ENCODE measurements at places on chromosomes 2 and 18.

DNA sequence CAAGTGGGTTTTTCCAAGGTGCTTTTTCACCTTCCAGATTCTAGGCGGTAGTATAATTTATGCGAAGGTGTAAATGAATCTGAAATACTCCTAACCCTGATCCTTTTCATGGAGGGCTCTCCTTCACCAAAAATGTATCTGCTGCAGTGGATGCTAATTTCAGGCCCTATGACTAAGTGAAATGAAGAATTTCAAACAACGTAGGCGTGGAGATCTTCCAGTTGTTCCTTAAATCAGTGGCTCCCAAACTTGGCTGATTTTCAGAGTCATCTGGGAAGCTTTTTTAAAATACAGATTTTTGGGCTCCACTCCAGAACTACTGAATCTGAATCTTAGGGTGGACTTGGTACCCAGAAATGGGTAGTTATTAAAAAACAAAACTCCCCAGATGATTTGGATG is 5.5 kb downstream of the GCKR start:
- DNase-seq, result no peak

DNA sequence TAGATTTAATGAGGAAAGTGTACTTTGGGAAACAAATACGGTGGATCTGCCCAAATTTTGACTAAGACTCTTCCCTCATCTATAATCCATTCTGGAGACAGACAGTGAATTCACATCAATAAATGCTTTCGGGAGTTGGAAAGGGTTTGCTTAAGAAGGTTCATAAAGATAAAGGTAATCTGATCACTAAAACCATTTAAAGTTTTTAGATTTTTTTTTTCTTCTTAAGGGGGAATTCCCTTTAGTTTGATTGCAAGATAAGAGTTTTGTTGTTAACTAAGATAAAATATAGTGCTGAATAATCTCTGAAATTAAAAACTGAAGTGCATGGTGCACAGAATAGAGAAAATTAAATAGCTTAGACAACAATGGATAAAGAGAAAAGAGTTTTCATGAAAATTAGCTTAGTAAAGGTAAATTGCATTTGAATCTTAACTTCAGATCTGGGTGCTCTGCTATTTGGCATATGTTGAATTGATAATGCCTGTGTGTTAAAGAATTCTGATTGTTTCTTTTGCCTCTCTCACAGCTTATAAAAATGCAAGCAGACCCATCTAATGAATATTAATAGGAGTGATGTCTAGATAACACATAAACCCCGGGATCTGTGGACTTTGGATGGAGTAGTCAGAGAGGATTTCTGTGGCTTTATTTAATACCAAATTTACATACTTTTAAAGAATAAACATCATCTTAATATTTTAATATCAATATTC is 100.8 kb downstream of the MEIS1 start:
- no peak for DNase-seq

DNA sequence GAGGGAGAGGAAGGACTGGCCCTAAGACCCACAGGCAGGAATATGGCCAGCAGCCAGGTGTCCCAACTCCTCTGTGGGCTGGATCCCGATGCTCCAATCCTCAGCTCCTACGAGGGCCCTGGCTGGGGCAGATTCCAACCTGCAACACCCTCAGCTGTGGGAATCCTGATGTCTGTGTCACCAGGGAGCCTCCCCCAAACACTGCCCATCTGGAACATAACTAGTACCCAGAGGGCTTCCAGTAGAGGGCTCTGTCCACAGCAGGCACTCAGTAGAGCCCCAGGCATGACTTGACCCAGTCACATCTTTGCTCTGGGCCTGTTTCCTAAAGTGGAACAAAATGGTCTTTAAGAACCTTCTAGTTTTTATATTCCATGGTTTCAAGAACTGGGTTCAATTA is 20.6 kb upstream of the LOXHD1 start:
- no peak for DNase-seq

DNA sequence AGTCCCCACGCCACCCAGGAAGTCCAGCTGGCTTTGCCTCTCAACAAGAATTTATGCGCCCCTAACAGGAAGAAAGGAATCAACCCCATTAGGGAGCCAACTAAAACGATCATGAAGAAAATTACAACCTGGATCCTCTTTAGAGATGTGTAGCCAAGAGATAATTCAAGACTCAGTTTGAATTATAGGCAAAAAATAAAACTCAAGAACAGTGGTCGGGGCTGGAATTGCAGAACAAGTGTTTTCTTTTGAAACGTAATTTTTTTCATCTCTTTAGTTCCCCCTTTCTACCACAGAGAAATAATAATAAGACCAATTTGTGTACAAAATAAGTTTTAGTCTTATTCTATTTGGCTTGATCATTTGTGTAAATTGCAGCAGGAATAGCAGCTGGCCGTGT is 22.4 kb downstream of the PDCD1 start:
- no peak for DNase-seq

- peak; percentile 86 for DNase-seq
Observed at GRCh38 chr2:86195055-86195807, at the start of gene IMMT. IMMT (minus strand) TSS chr2:86195462; CDS start chr2:86195382, 80 bp downstream.

- DNase-seq, result no peak
Observed at GRCh38 chr2:25528173-25528572, 145.2 kb downstream of the DTNB start.

- no peak for DNase-seq
Observed at GRCh38 chr18:44060197-44060596, 620.5 kb upstream of the SETBP1 start.

GRCh38 chr2:147860009-147860408 is 15.2 kb downstream of the ACVR2A start:
- DNase-seq, result no peak

- DNase-seq, result no peak
Observed at GRCh38 chr2:30254685-30255001, 23.3 kb downstream of the LBH start.

DNA sequence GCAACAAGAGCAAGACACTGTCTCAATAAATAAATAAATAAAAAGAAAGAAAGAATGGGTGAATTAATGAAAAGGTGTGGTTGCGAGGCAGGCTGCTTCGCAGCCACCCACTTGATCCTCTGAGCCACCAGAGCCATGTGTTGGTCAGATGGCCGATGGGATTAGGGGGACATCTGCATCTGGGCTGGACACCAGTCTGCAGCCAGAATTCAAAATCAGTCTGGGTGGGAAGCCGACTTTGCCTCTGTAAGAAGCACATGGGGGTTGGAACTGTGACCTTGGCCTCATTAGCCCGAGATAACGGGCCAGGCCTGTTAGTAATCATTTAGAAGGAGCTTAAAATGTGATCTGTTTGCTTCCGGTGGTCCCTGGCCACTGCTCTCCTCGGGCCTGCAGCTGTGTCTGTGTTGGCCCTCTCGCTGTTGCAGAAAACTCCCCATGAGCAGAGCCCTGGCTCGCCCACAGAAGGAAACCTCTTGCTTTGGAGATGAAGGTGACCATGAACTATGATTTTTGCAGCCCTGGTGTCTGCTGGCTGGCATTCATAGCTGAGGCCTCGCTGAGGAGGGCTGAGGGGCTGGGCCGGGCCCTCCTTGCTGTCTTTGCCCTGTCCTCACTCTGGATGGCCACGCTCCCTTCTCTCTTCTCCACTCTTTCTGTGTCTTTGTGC is 94.4 kb downstream of the DYSF start:
- no peak for DNase-seq

- no peak for DNase-seq
Observed at GRCh38 chr2:70643715-70644114, 90.1 kb upstream of the TGFA start.

GRCh38 chr2:75607988-75608683 is 38.4 kb upstream of the MRPL19 start:
- DNase-seq, result no peak

DNA sequence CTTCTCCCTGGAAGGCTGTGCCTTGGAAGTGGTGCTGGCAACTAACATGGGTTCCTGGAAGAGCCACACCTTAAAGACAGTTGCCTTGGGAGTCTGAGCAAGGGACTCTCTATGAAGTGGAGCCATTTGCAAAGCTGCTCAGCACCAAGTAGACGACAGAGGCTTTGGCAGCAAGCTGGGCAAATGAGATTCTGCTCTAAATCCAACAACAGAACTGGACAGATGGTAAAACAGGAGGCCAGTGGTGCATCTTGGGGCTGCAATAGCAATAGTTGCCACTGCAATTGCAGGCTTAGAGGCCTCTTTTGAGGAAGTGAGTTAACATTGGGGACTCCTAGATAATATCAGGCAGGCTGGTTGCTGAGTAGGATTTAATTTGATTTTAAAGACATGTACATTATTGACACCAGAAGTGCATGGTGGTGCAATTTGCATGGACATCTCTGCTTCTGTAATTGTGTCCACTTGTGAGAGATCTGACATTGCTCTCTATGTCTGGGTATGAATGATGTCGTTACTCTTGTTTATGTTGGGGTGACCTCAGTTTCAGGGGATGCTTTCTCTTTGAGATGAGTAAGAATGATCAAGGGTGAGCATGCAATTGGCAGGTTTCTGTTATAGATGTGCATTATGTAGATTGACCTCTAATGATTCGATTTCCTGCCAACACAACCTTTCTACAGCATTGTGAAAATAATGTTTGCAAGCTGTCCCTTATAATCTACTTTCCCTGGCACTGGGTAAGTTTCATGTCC is 568.3 kb upstream of the MEX3C start:
- DNase-seq, result no peak

GRCh38 chr2:88067189-88067588 is 436 bp upstream of the SMYD1 start:
- DNase-seq, result no peak

- no peak for DNase-seq
Observed at GRCh38 chr2:67564076-67564475, 166.9 kb downstream of the ETAA1 start.

All from esophagus squamous epithelium (tissue), 5 donors.